HepG2 (cell line): ENCODE measurements at places on chromosomes 2 and 18.

DNA sequence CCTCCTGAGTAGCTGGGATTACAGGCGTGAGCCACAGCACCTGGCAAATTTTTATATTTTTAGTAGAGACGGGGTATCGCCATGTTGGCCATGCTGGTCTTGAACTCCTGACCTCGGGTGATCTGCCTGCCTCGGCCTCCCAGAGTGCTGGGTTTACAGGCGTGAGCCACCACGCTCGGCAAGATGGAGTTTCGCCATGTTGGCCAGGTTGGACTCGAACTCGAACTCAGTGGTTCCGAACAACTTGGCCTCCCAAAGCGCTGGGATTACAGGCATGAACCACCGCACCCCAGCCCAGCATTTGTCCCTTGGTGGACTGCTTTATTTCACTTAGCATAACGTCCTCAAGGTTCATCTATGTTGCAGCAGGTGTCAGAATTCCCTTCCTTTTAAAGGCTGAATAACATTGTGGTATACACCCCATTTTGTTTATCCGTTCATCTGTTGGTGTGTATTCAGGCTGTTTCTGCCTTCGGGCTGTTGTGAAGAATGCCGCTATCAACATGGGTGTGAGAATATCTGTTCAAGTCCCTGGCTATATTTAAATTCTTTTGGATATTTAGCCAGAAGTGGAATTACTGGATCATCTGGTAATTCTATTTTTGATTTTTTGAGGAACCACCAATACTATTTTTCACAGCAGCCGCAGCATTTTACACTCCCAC is 1.2 kb upstream of the CENPA start:
- H3K4me3 ChIP-seq = peak overlapping the region; percentile 13; the same call in 1 of the 2 replicates
- no peak overlapping the region for H3K27ac ChIP-seq
- H3K27me3 ChIP-seq = no peaks in the 10 kb centered on the region

GRCh38 chr2:120847700-120848321 is 112.1 kb downstream of the GLI2 start:
- no peak overlapping the region for H3K4me3 ChIP-seq
- H3K27me3 ChIP-seq = peaks cover 69% of the 10 kb centered on the region
- no peaks in the 10 kb centered on the region for H3K36me3 ChIP-seq
- no peak overlapping the region for H3K27ac ChIP-seq
- H3K4me1 ChIP-seq = no peaks in the 10 kb centered on the region

GRCh38 chr18:79857082-79857671 is 59.4 kb downstream of the KCNG2 start:
- peaks cover 1% of the 10 kb centered on the region; the same call in 1 of the 2 replicates for H3K27me3 ChIP-seq
- H3K4me3 ChIP-seq = no peak overlapping the region
- peaks cover 19% of the 10 kb centered on the region for H3K4me1 ChIP-seq
- no peaks in the 10 kb centered on the region for H3K36me3 ChIP-seq
- H3K27ac ChIP-seq = no peak overlapping the region
- DNase-seq = peak; percentile 19

GRCh38 chr2:237059155-237059875 is 26.4 kb upstream of the COPS8 start:
- H3K27me3 ChIP-seq = no peaks in the 10 kb centered on the region
- H3K4me1 ChIP-seq = peaks cover 7% of the 10 kb centered on the region; the same call in 1 of the 2 replicates
- H3K4me3 ChIP-seq = no peak overlapping the region
- H3K36me3 ChIP-seq = no peaks in the 10 kb centered on the region

- peak overlapping the region; percentile 68 for H3K4me3 ChIP-seq
- H3K27me3 ChIP-seq = no peaks in the 10 kb centered on the region
- peak overlapping the region; percentile 78 for H3K27ac ChIP-seq
- no peaks in the 10 kb centered on the region for H3K36me3 ChIP-seq
- peaks cover 95% of the 10 kb centered on the region for H3K4me1 ChIP-seq
These were observed 44.3 kb downstream of the L3MBTL4 start for GRCh38 chr18:6370410-6370809.

DNA sequence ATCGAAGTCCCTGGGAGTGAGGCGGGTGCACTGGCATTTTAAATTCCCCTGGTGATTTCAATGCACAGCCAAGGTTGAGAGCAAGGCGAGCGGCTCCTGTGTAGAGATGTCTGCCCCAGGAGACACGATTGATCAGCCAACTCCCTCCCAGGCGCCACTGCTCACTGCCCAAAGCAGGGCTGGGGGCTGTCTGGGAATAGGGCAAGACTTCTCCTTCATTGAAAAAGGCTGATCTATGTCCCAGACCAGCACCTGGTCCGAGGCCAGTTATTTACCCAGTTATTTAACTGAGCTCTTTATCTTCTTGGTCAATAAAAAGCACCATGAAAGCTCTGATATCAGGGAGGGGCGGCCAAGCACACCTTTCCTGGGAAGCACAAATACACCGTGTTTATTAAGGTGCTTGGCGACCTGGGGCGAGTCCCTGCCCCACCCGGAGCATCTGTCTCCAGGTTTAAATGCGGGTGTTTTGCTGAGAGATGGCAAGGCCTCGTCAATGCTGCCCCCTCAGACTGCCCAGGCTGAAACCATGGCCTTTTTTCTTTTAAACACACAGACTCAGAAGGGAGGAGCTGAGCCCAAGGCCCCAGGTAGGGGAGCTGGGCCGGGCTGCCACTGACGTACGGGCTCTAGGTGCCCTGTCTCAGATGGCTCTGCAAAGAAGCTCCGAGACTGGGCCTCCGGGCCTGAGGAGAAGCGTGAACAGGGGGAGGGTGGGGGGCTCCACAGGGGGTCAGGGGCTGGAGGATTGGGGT is 73.9 kb upstream of the HPCAL1 start:
- no peak overlapping the region for H3K27ac ChIP-seq
- peaks cover 82% of the 10 kb centered on the region for H3K27me3 ChIP-seq
- DNase-seq = peak; percentile 39
- no peaks in the 10 kb centered on the region for H3K36me3 ChIP-seq
- peaks cover 50% of the 10 kb centered on the region for H3K4me1 ChIP-seq

DNA sequence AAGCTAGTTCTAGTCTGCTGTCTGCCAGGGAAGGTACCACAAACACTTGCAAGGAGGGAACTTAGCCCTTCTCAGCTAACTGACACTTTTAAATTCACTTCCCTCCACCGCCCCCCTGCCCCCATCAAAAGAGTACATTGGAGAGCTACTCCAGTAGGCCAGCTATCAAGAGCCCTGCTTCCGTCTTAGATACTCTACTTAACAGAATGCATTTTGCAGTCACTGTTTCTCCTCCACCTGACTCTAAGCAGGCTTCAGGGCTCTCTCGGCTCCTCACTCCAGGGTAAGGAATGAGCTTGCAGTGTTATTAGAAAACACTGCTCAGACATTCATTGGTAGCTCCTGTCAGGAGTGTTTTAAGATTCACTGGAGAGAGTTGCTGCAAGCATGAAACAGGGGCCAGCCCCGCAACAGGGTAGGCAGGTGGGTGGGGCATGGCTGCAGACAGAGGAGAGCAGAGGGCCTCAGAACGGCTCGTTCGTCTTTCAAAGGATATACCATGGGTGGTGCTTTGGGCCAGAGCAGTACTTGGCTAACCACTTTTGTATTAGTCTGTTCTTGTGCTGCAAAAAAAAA is 35.3 kb upstream of the PDCL3 start:
- no peak for DNase-seq
- H3K4me3 ChIP-seq = no peak overlapping the region
- no peaks in the 10 kb centered on the region for H3K4me1 ChIP-seq
- peaks cover 2% of the 10 kb centered on the region for H3K27me3 ChIP-seq
- no peaks in the 10 kb centered on the region for H3K36me3 ChIP-seq

- H3K27me3 ChIP-seq = no peaks in the 10 kb centered on the region
- no peak for DNase-seq
- H3K36me3 ChIP-seq = peaks cover 8% of the 10 kb centered on the region
- H3K27ac ChIP-seq = no peak overlapping the region
- peaks cover 30% of the 10 kb centered on the region for H3K4me1 ChIP-seq
These were observed 55.9 kb downstream of the CABLES1 start for GRCh38 chr18:23191232-23191631.

- peaks cover 7% of the 10 kb centered on the region; the same call in 1 of the 2 replicates for H3K36me3 ChIP-seq
- no peaks in the 10 kb centered on the region for H3K27me3 ChIP-seq
- H3K27ac ChIP-seq = no peak overlapping the region
- H3K4me1 ChIP-seq = no peaks in the 10 kb centered on the region
- DNase-seq = no peak
These were observed 33.5 kb downstream of the GRHL1 start for GRCh38 chr2:9984871-9985480.

DNA sequence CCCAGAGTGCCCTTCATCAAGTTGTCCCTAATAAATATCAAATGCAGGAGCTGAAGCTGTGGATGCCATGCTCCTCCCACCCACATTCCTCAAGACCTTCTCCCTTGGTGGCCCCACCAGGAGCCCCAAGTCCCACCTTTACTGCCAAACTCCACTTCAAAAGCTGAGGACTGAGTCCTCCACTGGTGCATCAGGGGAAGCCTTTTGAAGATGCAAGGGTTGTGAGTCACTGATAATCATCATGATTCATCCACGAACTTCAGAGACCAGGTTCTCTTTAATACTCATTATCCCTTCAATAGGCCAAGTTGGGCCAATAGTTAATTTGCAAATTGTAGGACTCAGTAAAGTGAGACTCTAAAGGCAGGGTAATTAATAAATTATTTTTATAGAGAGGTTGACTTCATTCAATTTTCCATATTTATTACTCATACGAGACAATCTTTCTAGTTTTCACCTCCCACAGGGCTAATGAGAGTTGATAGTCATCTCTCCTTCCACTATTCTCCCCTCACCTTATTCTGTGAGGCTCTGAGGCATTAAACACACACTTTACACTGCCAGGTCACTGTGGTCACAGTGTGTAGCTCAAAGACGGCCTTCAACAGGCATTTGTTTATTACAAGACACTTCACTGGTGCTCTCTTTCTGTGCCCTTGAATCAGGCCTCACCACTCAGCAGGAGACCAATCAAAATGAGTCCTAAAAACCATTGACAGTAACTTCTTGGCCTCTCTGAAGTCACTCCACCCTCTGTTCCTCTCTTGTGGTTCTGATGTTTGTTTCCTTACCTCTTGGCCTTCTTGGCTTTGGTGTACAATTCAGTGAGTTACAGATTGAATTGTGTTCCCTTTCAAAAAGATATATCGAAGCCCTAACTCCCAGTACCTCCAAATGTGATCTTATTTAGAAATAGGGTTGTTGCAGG is 99.9 kb downstream of the TRIB2 start:
- H3K4me1 ChIP-seq = no peaks in the 10 kb centered on the region
- DNase-seq = no peak
- H3K4me3 ChIP-seq = no peak overlapping the region
- H3K36me3 ChIP-seq = no peaks in the 10 kb centered on the region
- no peaks in the 10 kb centered on the region for H3K27me3 ChIP-seq

DNA sequence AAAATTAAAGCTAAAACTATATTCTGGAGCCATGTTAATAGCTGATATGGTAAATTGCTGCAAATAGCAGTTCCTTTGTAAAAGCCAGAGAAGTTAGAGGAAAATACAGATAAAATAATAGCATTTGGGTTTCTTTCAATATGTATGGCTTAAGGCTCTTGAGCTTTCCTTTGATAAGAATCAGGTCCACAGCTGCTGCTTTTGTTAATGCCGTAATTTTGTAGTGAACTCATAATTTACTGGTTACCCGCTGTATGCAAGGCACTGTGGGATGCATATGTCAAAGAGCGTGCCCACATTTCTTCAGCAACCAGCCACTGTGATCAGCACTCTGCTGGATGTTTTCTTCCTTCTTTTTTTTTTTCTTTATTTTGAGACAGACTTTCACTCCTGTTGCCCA is 79.1 kb downstream of the MOGAT1 start:
- H3K36me3 ChIP-seq = no peaks in the 10 kb centered on the region
- H3K4me1 ChIP-seq = peaks cover 64% of the 10 kb centered on the region
- no peak overlapping the region for H3K27ac ChIP-seq

GRCh38 chr2:177538323-177538722 is 145.8 kb downstream of the AGPS start:
- H3K36me3 ChIP-seq = peaks cover 6% of the 10 kb centered on the region
- H3K4me1 ChIP-seq = no peaks in the 10 kb centered on the region
- no peak overlapping the region for H3K27ac ChIP-seq
- H3K27me3 ChIP-seq = no peaks in the 10 kb centered on the region

GRCh38 chr2:169523681-169524080 is 14.2 kb downstream of the KLHL41 start:
- H3K27ac ChIP-seq = no peak overlapping the region
- H3K4me1 ChIP-seq = peaks cover 19% of the 10 kb centered on the region
- no peak overlapping the region for H3K4me3 ChIP-seq
- peak; percentile 23 for DNase-seq
- H3K27me3 ChIP-seq = no peaks in the 10 kb centered on the region

GRCh38 chr18:48994044-48994651 is 43.4 kb upstream of the SMAD7 start:
- H3K27me3 ChIP-seq = peaks cover 1% of the 10 kb centered on the region; the same call in 1 of the 2 replicates
- H3K36me3 ChIP-seq = no peaks in the 10 kb centered on the region
- H3K27ac ChIP-seq = no peak overlapping the region
- H3K4me3 ChIP-seq = no peak overlapping the region
- DNase-seq = peak; percentile 48
- H3K4me1 ChIP-seq = peaks cover 74% of the 10 kb centered on the region

GRCh38 chr2:177327009-177327408 is 62.5 kb upstream of the NFE2L2 start:
- H3K27me3 ChIP-seq = no peaks in the 10 kb centered on the region
- H3K4me1 ChIP-seq = peaks cover 55% of the 10 kb centered on the region
- peaks cover 5% of the 10 kb centered on the region; the same call in 1 of the 2 replicates for H3K36me3 ChIP-seq
- H3K4me3 ChIP-seq = no peak overlapping the region

GRCh38 chr2:169925968-169926367 is 98.7 kb downstream of the UBR3 start:
- DNase-seq = no peak
- H3K27ac ChIP-seq = no peak overlapping the region
- no peaks in the 10 kb centered on the region for H3K4me1 ChIP-seq
- no peak overlapping the region for H3K4me3 ChIP-seq
- peaks cover 32% of the 10 kb centered on the region; the same call in 2 of the 3 replicates for H3K36me3 ChIP-seq

DNA sequence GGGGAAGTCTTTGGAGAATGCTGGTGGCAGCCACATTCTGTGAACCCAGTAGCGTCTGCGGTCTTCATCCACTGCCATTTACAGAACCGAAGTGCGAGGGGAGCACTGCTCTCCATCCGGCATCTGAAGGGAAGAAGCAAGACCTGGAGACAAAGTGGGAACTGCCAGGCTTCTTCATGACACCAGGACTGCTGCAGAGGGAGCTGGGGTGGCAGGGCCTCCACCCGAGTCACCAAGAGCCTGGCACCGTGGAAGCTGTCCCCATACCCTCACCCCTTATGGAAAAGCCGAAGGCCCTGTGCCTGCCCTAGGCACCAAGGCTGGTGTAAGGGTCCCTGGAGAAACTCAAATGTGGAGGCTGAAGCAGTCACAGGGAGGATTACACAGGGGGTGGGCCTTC is 79.8 kb downstream of the CIB4 start:
- no peaks in the 10 kb centered on the region for H3K36me3 ChIP-seq
- H3K27ac ChIP-seq = no peak overlapping the region
- H3K27me3 ChIP-seq = peaks cover 29% of the 10 kb centered on the region
- no peak for DNase-seq

DNA sequence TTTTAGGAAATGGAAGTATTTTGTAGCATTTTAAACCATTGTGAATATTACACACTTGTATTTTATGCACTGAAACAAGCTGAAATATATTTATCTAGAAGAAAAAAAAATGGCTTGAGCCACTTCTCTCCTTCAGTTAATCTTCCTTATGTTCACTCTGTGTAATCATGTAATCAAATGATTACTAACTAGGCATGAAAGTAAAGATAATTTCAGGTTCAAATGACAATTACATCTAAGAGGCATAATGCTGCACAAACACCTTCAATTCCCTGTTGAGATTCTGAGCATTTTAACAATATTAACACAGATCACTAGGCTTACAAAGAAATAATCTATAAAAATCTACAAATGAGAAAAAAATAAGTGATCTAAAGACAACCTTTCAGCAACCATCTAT is 119.6 kb upstream of the ITGB6 start:
- no peaks in the 10 kb centered on the region for H3K27me3 ChIP-seq
- H3K36me3 ChIP-seq = peaks cover 14% of the 10 kb centered on the region; the same call in 2 of the 3 replicates
- DNase-seq = no peak
- H3K27ac ChIP-seq = no peak overlapping the region

GRCh38 chr18:26617151-26617554 is 68.8 kb upstream of the KCTD1 start:
- no peaks in the 10 kb centered on the region for H3K27me3 ChIP-seq
- no peak overlapping the region for H3K27ac ChIP-seq
- no peaks in the 10 kb centered on the region for H3K36me3 ChIP-seq
